Bronchial smooth muscle cell (primary cell): ENCODE measurements at places on chromosomes 5 and 9. TPM values are rescaled to one million over a fixed set of nuclear protein-coding genes. Genes with fewer than 3 reads are reported as not detected.

GADD45G gene
- total RNA-seq, result 0.32 and 3.3 TPM in 2 replicates

GABRB2 gene
- not detected in 2 replicates for total RNA-seq

PDLIM4 gene
- 49.3 and 72.6 TPM in 2 replicates for total RNA-seq

OMD gene
- total RNA-seq, result 0.95 and 1.1 TPM in 2 replicates

NEUROG1 gene
- not detected in 2 replicates for total RNA-seq
